ENCODE measurements at places on chromosomes 7 and 10. TPM values are rescaled to one million over a fixed set of nuclear protein-coding genes. Genes with fewer than 3 reads are reported as not detected.

- no peak for DNase-seq
These were observed 19.4 kb downstream of the ACSL5 start for GRCh38 chr10:112393341-112393740.

The GATA3 gene
- 1.1 TPM for total RNA-seq

DNA sequence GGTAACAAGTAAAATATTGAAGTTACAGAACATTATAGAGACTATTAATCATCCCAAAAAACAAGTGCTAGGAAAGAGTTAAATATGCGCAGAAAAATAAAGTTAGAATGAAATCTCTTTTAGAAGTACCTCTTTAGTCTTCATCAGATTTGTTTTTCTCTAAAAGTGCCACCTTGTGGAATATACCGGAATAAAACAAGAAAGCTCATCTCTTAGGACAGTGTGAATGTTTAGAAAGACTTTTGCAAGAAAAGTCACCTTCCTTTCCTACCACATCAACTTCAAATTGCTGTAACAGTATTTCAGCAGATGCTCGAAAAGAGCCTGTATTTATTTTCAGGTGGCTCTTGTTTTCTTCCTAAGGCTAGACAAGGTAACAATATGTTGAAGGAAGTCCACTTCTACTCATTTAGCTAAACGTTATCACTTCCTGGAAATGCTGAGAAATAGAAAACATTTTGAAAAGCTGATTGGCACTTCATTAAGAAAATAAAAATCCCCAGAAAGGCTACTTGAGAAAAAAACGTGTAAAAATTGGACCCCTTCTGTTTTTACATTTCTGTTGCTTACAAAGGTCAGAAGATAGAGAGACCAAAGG lies 19.8 kb upstream of the FAM133B start:
- no peak for DNase-seq

GRCh38 chr10:20596065-20596755 lies 300.9 kb downstream of the NEBL start:
- DNase-seq: no peak

The NPTX2 gene
- 2.1 TPM for total RNA-seq

The SEMA3E gene
- total RNA-seq: 0.12 TPM

The TMEM196 gene
- total RNA-seq: not detected

The NKX6-2 gene
- total RNA-seq: not detected

The ITPRID1 gene
- not detected for total RNA-seq

The RNF148 gene
- total RNA-seq: 0.22 TPM

DNA sequence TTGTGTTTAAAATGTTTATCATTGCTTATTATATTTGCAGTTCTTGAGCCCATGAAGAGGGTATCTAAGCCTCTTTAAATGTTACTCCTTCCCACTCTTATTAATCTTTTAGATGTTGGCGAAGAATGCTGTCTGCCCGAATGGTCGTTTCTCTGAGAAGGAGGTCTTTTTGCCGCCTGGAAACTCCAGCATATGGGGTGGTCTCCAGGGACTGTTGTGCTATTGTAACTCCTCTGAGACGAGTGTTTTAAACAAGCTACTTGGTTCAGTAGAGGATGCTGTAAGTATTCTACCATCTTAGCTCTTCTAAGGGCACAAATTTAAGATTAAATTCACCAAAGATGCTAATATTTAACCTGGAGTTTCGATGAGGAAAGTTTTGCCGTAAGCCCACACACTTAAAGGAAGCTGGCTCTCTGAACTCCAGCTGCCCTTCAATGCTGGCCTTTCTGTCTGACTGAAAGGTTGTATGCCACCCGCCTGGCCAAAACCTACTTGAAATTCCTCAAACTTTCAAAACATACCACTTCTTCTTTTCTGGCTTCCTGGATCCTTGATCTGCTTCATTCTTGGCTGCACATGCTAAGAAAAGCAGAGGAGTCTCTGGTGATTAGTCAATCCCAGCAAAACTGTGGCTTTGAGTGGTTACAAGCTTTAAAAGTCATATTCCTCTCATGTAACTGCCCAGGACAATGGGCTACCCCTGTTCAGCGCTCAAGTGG lies 74.7 kb downstream of the ABCA13 start:
- no peak for DNase-seq
